Adrenal gland (tissue), 19 donors: ENCODE measurements at places on chromosomes 7 and 10. TPM values are rescaled to one million over a fixed set of nuclear protein-coding genes. Genes with fewer than 3 reads are reported as not detected.
A peak's percentile ranks its signal among the peaks of the same experiment; 100 is the strongest.

- no peaks in the 10 kb centered on the region for H3K36me3 ChIP-seq
- H3K27ac ChIP-seq, result no peak overlapping the region
- DNase-seq, result no peak
- no peaks in the 10 kb centered on the region for H3K27me3 ChIP-seq
- H3K4me3 ChIP-seq, result no peak overlapping the region
- no peaks in the 10 kb centered on the region for H3K4me1 ChIP-seq
Measured at GRCh38 chr10:119634219-119634544, 17.0 kb upstream of the BAG3 start.

GRCh38 chr7:91519241-91520158, 255.3 kb downstream of the FZD1 start:
- no peaks in the 10 kb centered on the region for H3K36me3 ChIP-seq
- no peak for DNase-seq
- no peaks in the 10 kb centered on the region for H3K4me1 ChIP-seq
- no peak overlapping the region for H3K4me3 ChIP-seq

GRCh38 chr7:43508461-43508860, 74.4 kb upstream of the STK17A start:
- H3K27me3 ChIP-seq, result peaks cover 3% of the 10 kb centered on the region
- DNase-seq, result no peak
- H3K4me1 ChIP-seq, result no peaks in the 10 kb centered on the region
- H3K36me3 ChIP-seq, result no peaks in the 10 kb centered on the region

- H3K36me3 ChIP-seq, result no peaks in the 10 kb centered on the region
- no peaks in the 10 kb centered on the region for H3K4me1 ChIP-seq
- no peaks in the 10 kb centered on the region for H3K27me3 ChIP-seq
- H3K27ac ChIP-seq, result no peak overlapping the region
- no peak for DNase-seq
- no peak overlapping the region for H3K4me3 ChIP-seq
Measured at GRCh38 chr7:148541891-148542504, 48.6 kb upstream of the C7orf33 start.

- no peak overlapping the region for H3K4me3 ChIP-seq
- peak overlapping the region; percentile 52 for H3K27ac ChIP-seq
- DNase-seq, result no peak
- H3K27me3 ChIP-seq, result no peaks in the 10 kb centered on the region
- no peaks in the 10 kb centered on the region for H3K36me3 ChIP-seq
Measured at GRCh38 chr7:30920021-30920583, 8.4 kb downstream of the AQP1 start.

GRCh38 chr7:105530126-105530525, 1.9 kb upstream of the RINT1 start:
- H3K27ac ChIP-seq, result no peak overlapping the region
- DNase-seq, result no peak
- H3K36me3 ChIP-seq, result no peaks in the 10 kb centered on the region
- no peak overlapping the region for H3K4me3 ChIP-seq

- H3K27me3 ChIP-seq, result no peaks in the 10 kb centered on the region
- no peak overlapping the region for H3K4me3 ChIP-seq
- DNase-seq, result no peak
- H3K36me3 ChIP-seq, result no peaks in the 10 kb centered on the region
- H3K27ac ChIP-seq, result no peak overlapping the region
Measured at GRCh38 chr7:14858866-14859265, 43.7 kb downstream of the DGKB start.

- no peak overlapping the region for H3K4me3 ChIP-seq
- no peaks in the 10 kb centered on the region for H3K27me3 ChIP-seq
- H3K27ac ChIP-seq, result no peak overlapping the region
- peaks cover 5% of the 10 kb centered on the region for H3K4me1 ChIP-seq
Measured at GRCh38 chr7:150429699-150430098, 20.7 kb upstream of the GIMAP8 start.

- no peaks in the 10 kb centered on the region for H3K4me1 ChIP-seq
- H3K27ac ChIP-seq, result no peak overlapping the region
- no peaks in the 10 kb centered on the region for H3K36me3 ChIP-seq
Measured at GRCh38 chr7:82629583-82629982, 186.0 kb upstream of the CACNA2D1 start.

TRIM56 gene
- total RNA-seq, result 29.5 TPM

CYP3A5 gene
- 92.7 TPM for total RNA-seq

AOC1 gene
- total RNA-seq, result 0.15 TPM

HTR5A gene
- total RNA-seq, result not detected

SPRN gene
- total RNA-seq, result 0.28 TPM
